ENCODE measurements at places on chromosomes 2 and 18. TPM values are rescaled to one million over a fixed set of nuclear protein-coding genes. Genes with fewer than 3 reads are reported as not detected.

DNA sequence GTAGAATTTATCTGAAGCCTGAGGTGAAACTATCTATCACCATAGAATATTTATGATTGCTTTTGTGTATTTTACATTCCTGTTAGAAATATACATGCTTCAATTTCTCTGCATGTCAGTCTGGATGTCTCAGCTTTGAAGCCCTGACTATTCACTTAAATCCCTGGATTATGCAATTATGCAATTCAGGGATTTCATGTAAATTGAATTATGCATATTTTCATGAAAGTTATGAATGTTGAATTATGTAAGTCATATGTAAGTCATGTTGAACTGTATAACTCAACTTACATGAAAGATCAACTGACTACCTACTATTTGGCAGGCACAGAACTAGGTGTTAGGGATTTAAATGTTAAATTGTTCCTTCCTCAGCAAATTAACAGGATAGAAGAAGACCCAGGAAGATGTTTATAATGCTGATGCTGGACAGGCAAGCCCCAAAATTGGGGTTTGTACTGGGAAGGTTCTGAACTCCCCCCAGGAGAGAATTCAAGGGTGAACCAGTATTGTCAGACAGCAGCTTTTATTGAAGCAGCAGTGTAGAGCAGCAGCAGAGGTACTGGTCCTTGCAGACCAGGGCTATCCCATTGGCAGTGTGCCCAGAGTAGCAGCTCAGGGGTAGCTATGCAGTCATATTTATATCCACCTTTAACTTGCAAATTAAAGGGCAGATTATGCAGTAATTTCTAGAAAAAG, 236.5 kb downstream of the ZNF804A start:
- no peak for DNase-seq

DNA sequence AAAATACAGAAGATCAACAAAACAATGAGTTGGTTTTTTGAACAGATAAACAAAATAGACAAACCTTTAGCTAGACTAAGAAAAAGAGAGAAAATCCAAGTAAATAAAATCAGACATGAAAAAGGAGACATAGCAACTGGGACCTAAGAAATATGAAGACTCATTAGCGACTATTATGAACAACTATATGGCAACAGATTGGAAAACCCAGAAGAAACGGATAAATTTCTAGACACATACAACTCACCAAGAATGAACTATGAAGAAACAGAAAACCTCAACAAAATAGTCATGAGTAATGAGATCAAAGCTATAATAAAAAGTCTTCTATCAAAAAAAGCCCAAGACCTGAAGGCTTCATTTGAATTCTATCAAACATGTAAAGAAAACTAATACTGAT, 59.3 kb downstream of the EPB41L3 start:
- no peak for DNase-seq

ITGA4 gene
- 33.6 TPM for total RNA-seq

- no peak for DNase-seq
Measured at GRCh38 chr2:36482576-36483214, 115.3 kb downstream of the FEZ2 start.

MEIS1 gene
- total RNA-seq: not detected

DNA sequence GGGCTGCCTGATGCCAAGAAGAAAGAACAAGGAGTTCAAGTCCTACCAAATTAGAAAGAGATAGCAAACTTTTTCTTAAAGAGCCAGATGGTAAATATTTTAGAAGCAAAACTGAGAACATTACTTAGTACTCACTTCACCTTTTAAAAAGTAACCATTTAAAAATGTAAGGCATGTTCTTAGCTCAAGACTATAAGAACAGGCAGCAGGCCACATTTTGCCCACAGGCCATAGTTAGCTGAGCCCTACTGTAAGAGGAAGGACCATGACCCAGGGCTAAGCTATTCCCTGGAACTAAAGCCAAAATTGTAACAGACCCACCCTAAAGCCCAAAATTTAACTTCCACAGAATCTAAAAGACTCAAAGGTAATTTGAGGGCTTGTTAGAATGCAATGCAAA, 31.3 kb downstream of the USP40 start:
- DNase-seq: no peak
